Foreskin keratinocyte (primary cell): ENCODE measurements at places on chromosomes 5 and 9.

DNA sequence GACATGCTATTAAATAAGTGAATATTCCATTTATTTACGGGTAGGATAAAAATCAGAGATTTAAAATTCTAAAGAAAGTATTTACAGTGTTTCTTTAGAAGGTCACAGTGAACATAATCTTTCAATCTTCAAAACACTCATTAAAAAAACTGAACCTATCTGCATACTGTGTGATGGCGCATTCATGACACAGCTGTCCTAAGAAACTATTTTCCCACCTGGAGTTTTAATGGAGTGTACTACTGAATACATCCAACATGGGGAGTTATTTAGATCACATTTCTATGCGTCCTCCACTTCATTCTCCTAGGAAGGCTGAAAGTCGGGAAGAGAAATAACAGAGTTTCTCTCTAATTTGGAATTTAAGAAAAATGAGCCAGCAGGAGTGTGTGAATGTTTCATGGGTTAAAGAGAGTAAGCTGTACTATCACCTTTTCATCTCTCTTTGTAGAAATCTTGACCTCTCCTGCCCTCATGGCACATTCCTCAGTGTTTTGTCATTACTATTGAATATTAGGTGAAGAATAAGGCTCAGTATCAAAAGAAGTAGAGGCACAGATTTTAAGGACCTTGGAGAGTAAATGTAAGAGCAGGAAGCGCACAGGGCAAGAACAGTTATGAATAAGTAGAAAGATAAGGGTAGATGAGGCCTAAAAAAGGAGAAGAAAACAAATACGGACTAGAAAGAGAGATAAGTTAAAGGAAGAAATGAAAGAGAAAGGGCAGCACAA is 551.2 kb upstream of the TUSC1 start:
- no peak for DNase-seq

DNA sequence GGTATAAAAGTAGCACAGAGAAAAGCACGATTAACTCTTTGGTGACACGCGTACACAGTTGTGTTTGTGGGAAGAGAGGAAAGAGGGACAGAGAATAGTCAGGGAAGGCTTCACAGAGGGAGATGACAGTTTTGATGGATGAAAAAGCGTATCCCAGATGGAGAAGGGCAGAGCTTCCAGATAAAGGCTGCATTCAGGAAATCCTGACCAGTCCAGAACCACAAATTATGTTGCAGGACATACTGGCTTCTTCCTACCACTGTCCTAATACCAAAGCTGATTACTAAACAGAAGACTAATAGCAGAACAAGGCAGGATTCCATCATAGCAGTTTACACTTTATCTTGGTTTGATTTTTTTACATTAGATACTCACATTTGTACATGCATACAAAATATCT is 34.5 kb downstream of the SLC31A2 start:
- DNase-seq, result no peak

DNA sequence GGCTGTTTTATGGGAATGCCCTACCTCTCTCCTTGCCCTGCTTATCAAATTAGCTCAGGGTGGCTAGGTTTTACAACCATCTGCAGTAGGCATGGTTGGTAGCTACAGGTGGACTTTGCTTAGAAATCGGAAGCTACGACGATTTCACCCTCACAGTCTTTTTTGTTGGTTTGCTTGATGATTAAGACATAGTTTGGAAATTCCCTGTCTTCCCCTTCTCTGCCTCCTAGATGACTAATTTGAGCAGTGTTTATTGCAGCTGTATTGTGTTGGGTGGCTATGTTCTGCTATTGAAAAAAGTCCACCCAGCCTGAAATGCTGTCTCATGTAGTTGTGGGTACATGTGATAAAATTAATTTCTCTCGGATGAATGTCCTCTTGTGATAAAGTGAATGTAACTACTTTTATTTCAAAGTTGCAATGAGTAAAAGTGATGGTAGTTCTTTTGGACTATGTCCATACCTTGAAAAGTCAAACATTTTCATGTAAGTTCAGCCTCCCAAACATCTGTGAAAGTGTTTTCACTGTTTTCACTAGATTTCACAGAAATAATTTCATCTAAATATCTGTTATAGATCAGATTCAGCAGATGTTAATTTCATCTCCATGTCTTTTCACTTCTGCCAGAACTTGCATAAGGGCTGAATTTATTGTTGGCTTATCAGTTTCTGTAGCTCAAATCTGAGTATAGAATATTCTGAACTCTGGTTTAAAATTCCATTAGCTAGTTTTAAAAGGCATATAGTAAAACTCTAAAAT is 37.3 kb upstream of the FYB1 start:
- peak; percentile 89 for DNase-seq

- DNase-seq, result no peak
Measured at GRCh38 chr9:38171538-38171884, 102.5 kb upstream of the SHB start.

DNA sequence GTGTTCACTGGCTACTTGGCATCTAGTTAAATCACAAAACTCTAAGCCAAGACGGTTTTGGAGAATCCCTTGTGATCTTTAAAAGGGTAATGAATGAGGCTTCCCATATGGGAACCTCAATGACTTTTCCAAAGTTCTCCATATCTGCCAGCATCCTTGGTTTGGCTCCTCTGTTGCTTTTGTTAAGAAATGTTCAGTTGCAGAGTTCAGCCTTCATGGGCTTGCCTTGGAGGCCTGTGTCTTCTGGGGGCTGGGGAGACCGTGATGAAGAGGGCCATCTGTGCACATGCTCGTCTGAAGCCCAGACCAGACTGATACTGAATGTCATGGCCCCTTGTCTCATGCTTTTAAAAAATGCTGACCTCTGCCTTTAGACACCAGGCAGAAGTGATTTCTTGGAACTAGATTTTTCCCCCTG is 84.3 kb downstream of the RAI14 start:
- DNase-seq, result no peak

DNA sequence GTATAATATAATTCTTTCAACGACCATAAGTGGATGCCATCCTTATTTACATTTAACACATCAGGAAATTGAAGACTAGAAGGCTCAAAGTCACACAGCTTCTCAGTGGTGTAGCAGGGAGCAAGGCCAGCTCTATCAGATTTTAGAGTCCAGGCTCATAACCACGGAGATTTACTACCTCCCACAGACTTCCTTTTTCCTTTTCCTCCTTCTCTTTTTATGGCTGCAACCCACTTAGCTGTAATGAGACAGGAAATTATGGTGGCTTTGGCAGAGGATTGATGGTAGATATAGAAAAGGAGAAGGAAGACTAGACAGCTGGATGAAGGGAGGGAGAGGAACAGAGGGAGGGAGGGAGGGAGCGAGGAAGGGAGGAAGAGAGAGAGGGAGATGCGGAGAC is 47.4 kb downstream of the SPEF2 start:
- no peak for DNase-seq

GRCh38 chr9:38006163-38006562 is 62.9 kb downstream of the SHB start:
- DNase-seq, result peak; percentile 59

DNA sequence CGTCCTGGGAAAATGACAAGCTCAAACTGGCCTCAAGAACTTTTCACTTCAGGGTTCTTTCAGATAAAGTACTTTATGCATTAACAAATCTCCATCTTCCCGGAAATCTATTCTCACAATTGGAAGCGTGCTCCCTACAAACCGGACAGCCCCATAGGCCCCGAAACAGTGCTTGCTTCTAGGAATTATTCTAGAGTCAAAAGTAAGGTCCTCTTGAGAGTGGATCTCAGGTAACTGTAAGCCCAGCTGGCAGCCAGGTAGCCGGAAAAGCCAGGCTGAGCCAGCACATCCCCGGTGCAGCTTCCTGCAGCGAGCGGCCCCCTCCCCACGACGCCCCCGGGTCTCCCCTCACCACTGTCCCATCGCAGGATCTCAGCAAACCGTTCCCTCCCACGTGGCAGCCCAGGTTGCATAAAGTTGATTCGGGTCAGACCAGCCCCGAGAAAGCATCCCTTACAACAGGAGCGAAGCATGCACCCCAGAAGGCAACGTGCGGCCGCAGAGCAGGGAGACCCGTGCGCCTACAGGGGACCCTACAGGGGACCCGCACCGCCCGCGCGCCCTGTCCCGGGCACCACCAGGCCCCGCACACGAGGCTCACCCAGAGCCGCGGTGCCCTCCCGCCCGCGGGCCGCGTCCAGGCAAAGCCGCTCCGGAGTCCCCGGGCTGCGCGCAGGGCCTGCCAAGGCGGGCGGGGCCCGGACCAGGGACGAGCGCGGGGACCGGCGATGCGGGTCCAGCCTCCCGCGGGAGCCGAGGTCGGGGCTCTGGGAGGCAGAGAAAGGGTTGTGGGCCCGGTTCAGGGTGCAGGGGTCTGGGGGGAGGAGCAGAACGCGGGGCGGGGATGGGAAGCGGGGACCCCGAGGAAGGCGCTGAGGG is 920 bp downstream of the LPCAT1 start:
- DNase-seq, result no peak

GRCh38 chr5:153516504-153517240 is 26.2 kb downstream of the GRIA1 start:
- no peak for DNase-seq

GRCh38 chr9:124964604-124965003 is 23.7 kb upstream of the GOLGA1 start:
- DNase-seq, result no peak

DNA sequence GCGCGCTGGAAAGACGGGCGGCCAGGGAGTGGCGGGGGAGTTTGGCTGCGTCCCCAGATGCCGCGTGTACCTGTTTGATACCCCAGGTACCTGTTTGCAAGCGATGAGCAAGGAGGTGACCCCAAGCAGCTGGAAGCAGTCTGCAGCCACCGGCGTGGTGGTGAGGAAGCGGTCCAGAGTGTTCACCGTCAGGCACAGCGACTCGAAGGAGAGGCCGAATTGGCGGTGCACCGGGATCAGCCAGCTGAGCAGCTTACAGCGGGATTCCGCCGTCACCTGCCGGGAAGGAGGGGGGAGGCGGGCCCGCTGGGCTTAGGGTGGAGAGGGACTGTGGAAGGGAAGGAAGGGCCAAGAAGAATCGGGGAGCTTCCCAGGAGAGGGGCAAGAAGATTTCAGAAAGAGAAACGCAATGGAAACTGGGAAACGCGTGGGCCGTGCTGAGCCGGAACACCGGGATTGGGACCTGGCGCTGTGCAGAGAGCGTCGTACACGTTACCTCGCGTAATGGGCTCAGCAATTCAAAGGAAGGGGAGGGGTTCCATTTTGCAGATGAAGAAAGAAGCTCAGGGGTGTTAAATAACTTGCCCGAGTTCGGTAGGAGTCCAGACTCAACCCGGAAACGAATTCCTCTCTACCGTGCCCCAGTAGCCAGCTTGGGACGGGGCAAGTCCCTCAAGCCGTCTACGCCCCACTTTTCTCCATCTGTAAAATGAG is 980 bp downstream of the CCNO start:
- DNase-seq, result no peak
